HAP-1 (cell line): ENCODE measurements at places on chromosomes 16 and 17.

GRCh38 chr17:11889266-11889665, 108.0 kb downstream of the ZNF18 start:
- no peak for DNase-seq

DNA sequence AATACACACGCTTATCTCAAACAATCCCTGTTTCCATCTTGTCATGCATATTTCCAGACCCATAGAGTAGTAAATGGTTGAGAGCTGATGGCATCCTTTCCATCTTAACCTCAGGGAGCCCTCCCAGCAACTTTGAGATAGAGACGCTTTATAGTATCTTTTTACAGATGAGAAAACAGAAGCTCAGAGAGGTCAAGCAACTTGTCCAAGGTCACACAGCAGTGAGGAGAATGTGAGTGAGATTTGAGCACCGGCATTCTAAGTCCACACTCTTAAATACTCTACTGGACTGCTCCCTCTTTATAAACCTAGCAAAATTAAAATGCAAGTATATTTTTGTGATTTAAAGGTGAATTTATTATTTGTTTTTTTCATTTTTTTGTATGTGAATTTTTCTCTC, 19.9 kb upstream of the KCNG4 start:
- DNase-seq, result no peak

- no peak for DNase-seq
Observed at GRCh38 chr16:1828645-1829410, 1.8 kb downstream of the FAHD1 start.

- DNase-seq, result no peak
Observed at GRCh38 chr16:81808933-81809480, 29.9 kb downstream of the PLCG2 start.

- no peak for DNase-seq
Observed at GRCh38 chr17:53571342-53571741, 251.4 kb upstream of the KIF2B start.

- DNase-seq, result no peak
Observed at GRCh38 chr16:2054543-2055245, 6.9 kb downstream of the TSC2 start.

DNA sequence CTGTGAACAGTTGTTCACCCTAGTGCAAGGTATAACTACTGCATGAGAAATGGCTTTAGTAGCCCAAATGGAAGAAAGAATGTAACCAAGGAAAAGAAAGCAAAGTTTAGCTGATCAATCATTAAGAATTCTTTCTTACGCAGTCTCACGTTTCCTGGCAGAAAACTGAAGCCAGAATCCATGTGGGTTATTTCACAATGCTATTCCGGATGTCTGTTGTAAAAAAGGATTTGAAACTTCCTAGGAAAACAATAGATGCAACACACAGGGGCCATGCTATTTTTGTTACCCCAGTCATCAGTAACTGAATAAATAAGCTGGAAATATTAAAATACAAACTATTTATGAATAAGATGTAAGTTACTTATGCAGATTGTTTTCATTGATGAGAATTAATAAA, 802.5 kb downstream of the CDH8 start:
- no peak for DNase-seq

- DNase-seq, result no peak
Observed at GRCh38 chr17:50184611-50185398, 16.6 kb downstream of the COL1A1 start.

- no peak for DNase-seq
Observed at GRCh38 chr17:16371742-16372141, 9.1 kb upstream of the UBB start.

GRCh38 chr17:29115961-29116803, 64.0 kb downstream of the MYO18A start:
- no peak for DNase-seq

DNA sequence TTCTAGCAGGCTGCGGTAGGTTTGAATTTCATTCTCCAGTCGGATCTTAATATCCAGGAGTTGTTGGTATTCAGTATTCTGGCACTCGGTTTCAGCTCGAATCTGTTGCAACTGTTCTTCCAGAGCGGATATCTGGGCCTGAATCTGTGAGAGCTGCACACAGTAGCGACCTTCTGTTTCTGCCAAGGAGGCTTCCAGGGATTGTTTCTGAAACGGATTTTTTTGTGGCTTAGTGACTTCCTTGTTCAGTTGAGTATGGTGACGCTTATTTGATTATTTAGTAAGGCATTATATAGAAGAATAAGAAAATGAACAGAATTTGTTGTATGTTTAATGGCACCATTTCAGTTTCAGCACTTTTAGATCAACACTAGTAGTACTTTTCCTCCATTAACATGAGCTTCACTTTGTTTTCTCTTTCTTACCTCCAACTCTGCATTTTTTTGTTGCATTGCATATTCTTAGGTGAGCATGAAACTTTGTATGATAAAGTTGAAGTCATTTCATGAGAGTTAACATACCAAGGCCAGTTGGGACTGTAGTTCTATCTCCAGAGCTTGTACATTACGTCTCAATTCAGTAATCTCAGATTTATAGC, 2.8 kb downstream of the KRT10 start:
- no peak for DNase-seq

DNA sequence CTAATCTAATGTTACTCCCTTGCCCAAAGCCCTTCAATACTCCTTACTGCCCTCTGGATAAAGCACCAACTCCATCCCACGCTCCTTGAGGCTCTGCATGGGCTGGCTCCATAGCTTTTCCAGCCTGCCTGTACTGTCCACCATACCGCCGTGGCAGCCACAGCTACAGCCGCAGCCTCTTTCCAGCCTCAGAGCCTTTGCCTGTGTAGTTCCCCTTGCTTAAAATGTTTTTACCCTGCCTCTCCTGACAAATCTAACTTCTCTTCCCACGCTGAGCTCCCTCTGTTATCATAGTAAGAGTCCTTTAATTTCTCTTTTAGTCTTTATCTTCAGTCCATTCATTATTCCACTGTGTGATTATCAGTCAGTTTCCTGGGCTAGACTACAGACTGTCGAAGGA, 22.0 kb downstream of the TEX14 start:
- DNase-seq, result no peak

GRCh38 chr17:14712611-14713021, 411.7 kb downstream of the HS3ST3B1 start:
- no peak for DNase-seq

DNA sequence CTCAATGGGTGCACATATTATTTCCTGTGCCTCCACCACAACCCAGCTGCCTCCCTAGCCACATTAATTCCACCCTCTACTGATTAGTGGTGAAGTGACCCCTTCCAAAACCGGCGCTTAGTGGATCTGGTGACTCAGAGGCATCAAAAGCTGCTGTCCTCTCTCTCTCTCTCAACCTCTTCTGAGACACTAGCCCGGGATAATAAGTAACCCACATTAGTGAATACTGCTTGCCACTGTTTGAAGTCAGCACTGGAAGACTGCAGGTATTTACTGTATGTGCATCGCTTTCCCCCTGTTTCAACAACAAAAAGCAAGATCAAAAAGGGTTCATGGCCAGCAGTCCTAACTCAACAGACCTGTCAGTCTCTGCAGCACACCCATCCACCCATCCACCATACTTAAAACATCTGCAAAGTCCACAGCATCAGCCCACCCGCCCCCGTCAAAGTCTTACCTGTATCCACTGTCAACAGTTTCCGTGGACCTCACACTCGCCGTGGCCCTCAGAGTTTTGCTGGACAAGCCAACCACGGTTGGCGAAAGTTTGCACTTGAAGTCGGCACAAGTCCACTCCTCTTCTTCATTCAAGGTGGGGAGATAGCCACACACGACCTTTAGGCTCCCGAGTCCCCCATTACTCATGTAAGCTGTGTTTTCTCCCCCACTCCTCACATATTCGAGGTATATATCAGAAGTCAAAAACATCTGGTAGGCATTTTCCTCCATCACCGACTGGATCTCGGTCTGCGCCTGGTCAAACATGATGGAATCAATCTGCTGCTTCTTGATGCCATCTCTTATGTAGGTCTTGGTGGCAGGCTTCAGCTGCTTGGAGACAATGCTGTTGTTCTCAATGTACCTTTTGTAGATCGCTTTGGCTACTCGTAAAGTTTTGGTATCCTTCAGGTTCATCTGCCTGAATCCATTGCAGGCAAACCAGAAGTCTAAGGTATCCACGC, 3.8 kb downstream of the AXIN2 start:
- no peak for DNase-seq

DNA sequence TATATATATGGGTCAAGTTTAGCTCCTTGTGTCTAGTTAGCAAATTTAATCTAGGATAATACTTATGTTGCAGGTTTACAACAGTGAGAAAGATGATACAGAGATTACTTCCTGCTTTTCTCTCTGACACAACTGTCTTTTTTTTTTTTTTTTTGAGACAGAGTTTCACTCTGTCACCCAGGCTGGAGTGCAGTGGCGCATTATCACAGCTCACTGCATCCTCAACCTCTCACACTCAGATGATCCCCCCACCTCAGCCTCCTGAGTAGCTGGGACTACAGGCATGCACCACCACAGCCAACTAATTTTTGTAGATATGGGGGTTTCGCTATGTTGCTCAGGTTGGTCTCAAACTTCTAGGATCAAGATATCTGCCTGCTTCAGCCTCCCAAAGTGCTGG, 706.9 kb upstream of the SOX9 start:
- no peak for DNase-seq

- DNase-seq, result peak; percentile 56
Observed at GRCh38 chr17:80476877-80477646, 655 bp upstream of the NPTX1 start.

GRCh38 chr17:17783825-17784656, 52.7 kb downstream of the SREBF1 start:
- DNase-seq, result peak; percentile 63

DNA sequence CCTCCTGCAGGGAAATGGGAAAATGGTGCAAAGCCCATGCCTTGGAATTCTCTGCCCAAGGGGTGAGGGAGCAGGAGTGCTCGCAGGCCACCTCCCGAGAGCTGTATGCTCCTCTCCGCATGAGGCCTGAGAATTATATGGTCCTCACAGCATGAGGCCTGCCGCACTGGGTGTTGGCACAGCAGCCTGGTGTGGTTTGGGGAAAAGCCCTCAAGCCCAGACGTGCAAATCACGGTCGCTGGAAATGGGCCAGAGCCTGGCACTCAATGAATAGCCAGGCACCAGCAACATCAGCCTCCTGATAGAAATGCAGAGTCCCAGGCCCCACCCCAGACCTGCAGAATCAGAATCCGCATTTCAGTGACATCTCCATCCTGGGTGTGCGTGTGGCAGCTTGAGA, 156.4 kb upstream of the FOXF1 start:
- DNase-seq, result no peak
